ENCODE measurements at places on chromosomes 11 and 22.

DNA sequence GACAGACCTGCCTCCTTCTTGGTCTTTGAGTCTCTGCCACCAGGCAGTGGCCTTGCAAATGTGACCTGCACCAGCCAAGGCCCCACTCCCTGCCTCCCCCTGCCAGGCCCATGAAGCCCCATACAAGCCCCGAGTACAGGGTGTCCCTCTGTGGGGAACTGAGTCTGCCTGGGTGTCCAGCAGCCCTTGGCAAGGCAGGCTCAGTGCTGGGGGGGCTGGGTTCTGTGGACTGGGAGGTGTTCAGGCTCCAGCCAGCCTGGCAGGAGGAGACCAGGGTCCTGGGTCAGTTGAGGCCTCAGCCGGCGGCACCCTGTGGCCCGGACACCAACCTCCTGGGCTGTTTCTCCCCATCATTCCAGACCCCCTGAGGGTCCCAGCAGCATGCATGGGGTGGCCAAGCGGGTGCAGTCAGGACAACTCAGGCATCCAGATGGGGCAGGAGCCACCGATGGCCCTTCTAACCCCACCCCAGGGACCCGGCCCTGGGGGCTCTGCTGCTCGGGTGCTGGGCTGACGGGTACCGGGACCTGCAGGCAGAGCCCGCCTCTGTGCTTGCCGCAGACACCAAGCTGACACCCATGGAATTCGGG lies 5.7 kb downstream of the MUC5AC start:
- DNase-seq = no peak

- no peak for DNase-seq
These were observed 55.3 kb downstream of the TRMU start for GRCh38 chr22:46390652-46391301.

DNA sequence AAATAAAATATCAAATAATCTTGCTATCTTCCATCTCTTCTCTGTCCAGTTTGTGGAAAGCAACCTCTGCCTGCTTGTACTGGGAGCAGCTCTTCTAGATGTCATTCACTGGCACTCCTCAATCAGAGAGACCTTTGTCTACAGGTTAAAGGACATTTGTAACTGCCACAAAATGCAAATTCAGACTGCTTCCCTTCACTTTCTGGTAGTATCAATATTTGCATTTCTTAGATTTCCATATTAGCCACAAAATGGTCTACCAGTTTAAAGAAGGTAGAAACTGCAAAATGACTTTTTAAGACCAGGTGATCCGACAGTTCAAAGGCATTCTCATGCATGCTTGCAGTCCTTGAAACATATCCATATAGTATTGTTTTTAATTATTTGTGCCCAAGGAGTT lies 51.7 kb upstream of the RCN1 start:
- no peak for DNase-seq

DNA sequence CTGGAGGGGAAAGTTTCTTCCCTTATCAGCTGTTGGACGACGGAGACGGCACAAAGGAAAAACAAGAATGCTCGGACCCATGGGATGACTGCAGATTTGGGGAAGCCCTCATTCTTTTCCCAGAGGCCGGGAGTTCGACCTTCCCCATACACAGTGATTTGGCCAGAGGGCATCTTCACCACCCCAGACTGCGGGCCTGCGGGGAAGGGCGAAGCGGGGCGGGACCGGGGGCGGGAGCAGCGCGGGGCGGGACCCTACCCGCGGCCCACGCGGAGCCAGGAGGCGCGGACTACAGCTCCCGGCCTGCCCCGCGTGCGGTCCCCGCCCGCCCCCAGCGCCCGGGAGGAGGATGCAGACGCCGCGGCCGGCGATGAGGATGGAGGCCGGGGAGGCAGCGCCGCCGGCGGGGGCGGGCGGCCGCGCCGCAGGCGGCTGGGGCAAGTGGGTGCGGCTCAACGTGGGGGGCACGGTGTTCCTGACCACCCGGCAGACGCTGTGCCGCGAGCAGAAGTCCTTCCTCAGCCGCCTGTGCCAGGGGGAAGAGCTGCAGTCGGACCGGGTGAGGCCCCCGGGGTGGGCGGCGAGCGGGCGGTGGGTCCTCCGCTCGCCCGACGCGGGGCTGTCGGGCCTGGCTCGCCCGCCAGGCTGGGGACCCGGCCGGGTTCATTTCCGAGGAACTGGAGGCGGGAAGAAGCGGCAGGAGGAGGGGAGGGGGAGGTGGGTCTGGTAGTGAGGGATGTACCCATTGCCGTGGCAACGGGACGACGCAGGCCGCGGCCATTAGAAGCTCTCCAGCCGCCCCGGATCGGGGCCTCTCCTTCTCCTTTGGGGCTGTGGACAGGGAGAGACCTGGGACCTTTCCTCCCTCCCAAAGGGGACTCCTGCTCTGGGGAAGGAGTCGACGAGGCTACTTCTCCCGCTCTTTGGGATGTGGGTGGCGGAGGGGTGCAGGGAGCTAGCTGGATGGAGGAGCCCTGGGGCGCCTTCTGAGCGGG lies at the start of gene KCTD17:
Gene KCTD17, plus strand, starts transcription at position 352 of the 995 bp plus-strand sequence. Its CDS starts 19 bp downstream, at position 371.
- DNase-seq = peak; percentile 90

DNA sequence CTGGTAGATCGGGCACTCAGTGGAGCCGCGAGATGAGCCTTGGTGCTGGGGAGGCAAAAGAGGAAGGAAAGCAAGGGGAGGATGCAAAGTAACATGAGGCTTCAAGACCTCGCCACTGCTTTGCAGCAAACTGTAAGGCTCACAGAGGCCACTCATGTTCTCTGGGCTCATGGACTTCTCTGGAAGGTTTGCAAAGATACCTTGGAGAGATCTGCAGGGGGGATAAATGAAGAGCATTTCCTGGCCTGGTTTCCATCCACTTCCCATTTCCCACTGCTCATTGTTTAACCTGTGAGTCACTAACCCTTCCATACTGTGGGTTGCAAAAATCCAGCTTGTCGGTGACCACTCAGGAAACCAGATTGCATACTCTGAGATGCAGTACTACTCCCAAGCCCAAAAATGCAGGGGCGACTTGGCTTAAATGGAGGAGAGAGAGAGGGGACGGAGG lies 38.5 kb downstream of the OSBP2 start:
- DNase-seq = no peak

- peak; percentile 56 for DNase-seq
These were observed at the start of gene RAB3IL1 for GRCh38 chr11:61917334-61918109. Gene RAB3IL1, minus strand, starts transcription at chr11:61917566. Its CDS starts 199 bp downstream, at chr11:61917367.

DNA sequence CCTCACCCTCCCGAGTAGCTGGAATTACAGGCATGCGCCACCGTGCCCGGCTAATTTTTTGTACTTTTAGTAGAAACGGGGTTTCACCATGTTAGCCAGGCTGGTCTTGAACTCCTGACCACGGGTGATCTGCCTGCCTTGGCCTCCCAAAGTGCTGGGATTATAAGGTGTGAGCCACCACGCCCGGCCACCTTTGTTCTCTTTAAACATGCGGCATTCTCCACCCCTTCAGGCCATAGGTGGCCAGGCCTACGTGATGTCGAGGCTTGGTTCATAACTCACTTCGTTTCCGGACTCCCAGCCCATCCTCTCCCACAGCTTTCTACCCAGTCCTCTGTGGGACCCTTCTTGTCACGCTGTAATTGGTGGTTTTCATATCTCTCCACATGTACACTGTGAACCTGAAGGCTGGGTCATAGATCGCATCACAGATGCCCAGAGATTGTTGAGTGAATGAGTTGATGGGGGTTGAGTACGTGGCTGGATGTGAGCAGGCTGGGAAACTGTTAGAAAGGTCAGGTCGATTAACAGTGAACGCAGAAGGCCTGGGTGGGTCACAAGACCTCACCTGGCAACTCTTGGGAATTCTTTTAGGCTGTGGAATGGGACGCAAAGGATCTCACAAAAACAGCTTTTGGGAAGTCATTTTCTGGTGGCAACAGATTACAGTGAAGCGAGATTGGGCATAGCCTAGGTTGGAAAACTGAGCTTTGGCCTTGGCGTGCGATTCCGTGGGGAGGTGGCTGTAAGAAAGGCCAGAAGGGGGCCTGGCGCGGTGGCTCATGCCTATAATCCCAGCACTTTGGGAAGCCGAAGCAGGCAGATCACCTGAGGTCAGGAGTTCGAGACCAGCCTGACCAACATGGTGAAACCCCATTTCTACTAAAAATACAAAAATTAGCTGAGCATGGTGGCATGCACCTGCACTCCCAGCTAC lies 44.5 kb downstream of the ST14 start:
- no peak for DNase-seq

GRCh38 chr11:110903830-110904229 lies 191.6 kb upstream of the ARHGAP20 start:
- DNase-seq = no peak

DNA sequence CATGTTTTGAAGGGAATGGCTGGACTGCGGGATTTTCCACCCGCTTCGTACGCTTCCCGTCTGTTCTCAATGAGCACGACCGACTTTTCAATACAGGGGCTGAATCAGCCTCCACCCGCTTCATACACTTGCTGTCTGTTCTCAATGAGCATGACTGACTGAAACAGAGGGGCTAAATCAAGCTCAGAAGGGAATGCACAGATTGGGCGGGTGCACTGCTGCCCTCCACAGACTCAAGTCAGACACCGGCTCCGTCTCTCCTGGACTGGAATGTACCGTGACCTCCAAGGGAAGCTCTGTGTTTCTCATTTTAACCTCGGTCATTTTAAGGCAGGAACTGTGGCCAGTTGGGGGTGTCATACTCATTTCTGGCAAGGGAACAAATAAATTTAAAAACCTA lies 48.5 kb downstream of the BRD1 start:
- no peak for DNase-seq

- no peak for DNase-seq
These were observed 40.0 kb upstream of the SEPTIN5 start for GRCh38 chr22:19674129-19674928.

DNA sequence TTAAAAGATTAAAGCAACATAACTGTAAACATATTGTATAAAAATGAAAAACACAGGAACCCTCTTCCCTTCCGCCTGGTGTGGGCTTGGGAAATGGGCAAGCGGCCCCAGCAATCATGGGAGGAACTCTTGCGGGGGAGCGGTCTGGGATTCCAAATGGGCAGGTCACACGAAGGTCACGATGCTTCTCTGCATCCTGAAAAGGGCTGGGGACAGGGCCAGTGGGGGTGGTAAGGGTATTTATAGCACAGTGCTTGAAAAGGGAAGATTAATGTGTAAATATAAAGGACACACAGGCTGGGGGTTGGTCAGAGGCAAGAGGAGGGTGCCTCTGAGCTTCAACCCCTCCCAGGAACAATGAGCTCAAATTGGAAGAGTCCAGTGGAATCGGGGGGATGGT lies 46.9 kb upstream of the OR4B1 start:
- no peak for DNase-seq

GRCh38 chr11:9089636-9090035 lies 1.8 kb downstream of the SCUBE2 start:
- DNase-seq = no peak

DNA sequence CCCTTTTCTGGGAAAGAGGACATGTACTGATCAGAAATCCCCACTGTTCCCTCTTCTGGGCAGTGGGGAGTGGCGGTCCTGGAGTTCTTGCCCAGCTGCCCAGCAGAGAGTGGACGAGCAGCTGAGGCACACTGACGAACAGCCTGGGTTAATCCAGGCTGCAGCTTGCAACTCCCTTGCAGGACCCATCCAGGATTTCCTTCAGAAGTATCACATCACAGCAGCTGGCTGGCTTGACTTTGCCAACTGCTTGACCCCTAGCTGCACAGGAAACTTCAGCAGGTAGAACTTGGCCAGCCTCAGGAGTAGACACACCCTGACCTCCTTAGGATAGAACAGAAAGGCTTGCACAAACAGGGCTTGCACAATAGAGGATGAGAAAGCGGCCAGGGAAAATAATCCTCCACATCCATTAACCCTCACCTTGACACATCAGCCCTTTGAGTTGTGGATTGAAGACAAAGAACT lies 27.9 kb upstream of the FZD4 start:
- DNase-seq = no peak

GRCh38 chr22:50728523-50728931 lies 9.5 kb upstream of the ACR start:
- no peak for DNase-seq

DNA sequence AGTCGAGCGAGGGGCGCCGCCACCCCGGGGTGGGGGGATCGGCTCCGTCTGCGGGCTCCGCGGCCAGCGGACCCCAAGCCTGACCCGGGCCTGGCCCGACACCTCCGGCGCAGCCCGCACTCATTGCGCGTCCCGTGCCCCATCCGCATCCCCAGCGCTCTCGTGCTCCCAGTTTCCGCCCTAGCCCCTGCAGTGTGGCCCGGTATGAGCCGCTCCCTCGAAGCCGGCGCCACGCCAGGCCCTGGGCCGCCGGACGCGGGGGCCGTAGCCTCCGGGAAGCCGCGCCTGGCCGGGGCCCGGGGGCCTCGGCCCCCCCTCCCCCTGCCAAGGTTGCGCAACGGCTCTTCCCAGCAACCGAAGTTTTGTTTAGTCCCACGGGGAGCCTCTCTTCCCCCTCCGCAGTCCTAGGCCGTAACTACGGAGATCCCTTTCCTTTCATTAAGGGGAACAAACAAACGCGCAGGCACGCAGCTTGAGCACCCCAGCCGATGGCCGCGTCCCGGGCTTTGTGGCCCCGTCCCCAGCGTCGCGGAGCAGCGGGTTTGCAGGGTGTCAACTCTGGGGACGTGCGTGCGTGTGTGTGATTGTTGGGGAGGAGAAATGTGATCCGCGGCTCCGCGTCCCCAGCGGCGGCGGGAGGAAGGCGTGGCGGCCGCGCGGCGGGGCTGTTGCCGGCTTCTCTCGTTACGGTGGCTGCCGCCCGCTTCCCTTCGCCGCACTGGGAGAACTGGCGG lies 883 bp downstream of the HIPK3 start:
- DNase-seq = peak; percentile 86

DNA sequence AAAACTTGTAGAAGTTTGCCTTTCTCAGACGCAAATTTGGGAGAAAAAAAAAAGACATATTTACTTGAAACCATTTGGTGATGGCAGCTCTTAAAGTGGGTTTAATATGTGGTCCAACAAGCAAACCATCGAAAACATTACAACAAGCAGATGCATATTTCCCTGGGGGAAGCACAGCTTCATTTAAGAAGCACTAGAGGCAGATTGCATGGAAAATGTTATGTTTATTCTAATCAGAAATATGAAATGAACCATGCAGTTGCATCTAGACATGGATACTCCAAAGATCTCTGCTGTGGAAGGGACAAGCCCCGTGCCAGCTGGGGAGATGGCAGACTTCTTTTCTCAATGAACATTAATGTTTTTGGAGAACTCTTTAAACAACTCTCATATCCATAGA lies 57.4 kb upstream of the PARVA start:
- no peak for DNase-seq

- DNase-seq = no peak
These were observed 113.3 kb downstream of the TRIM29 start for GRCh38 chr11:120024586-120024985.

GRCh38 chr22:35470903-35471321 lies 69.7 kb upstream of the RASD2 start:
- DNase-seq = no peak

GRCh38 chr11:18264035-18264434 lies 2.0 kb upstream of the SAA1 start:
- DNase-seq = no peak

GRCh38 chr11:15473954-15474837 lies 359.5 kb downstream of the INSC start:
- DNase-seq = no peak

DNA sequence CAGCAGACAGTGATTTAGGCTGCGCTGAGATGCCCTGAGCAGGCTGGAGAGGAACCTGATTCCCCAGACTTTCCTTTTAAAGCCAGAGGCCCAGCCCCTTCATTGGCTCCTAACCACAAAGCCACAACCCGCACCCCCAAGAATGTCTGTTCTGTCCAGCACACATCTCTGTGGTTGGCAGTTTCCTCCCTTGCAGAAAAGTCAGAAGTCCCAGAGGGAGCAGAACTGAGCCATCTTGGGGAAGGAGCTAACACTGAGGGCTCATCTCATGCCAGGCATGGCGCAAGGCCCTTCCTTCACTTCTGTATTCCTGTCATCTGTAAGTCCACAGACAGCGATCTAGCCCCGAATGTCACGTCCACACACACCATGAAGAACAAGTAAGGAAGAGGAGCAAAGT lies 97.1 kb upstream of the SYT13 start:
- DNase-seq = no peak
